Testis (tissue), 5 donors: ENCODE measurements at places on chromosomes 1 and 21. TPM values are rescaled to one million over a fixed set of nuclear protein-coding genes. Genes with fewer than 3 reads are reported as not detected.

Gene NTNG1
- 2.2 TPM for total RNA-seq

Gene TAS1R1
- total RNA-seq: 5.6 TPM

Gene MYBPH
- total RNA-seq: 0.16 TPM

DNA sequence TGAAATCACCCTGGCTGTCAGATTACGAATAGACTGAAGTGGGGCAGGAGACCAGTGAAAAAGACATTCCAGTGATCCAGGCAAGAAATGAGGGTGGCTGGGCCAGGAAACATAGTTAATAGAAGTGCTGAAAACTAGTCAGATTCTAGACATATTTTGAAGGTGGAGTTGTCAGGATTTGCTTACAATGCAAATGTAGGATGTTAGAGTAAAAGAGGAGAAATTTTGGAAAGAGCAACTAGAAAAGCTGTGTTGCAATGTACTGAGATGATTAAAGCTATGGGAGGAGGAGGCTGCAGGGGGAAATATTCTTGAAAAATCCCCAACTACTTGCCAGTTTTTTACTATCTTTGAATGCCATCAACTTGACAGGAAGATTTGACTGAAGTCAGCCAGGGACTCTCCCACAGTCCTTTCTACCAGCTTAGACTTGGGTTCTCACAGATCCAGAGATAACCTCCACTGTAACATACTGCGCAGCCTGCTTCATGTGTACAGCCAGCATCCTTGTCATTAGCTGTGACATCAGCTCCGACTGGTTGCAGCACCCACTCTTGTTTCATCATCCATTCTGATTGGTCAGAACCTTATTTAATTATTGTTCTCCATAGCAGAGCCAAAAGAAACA is 109.7 kb downstream of the TSEN15 start:
- no peaks in the 10 kb centered on the region for H3K36me3 ChIP-seq
- H3K4me3 ChIP-seq: no peak overlapping the region
- no peaks in the 10 kb centered on the region for H3K27me3 ChIP-seq
- no peaks in the 10 kb centered on the region for H3K4me1 ChIP-seq
- no peak for DNase-seq
- no peak overlapping the region for H3K27ac ChIP-seq

DNA sequence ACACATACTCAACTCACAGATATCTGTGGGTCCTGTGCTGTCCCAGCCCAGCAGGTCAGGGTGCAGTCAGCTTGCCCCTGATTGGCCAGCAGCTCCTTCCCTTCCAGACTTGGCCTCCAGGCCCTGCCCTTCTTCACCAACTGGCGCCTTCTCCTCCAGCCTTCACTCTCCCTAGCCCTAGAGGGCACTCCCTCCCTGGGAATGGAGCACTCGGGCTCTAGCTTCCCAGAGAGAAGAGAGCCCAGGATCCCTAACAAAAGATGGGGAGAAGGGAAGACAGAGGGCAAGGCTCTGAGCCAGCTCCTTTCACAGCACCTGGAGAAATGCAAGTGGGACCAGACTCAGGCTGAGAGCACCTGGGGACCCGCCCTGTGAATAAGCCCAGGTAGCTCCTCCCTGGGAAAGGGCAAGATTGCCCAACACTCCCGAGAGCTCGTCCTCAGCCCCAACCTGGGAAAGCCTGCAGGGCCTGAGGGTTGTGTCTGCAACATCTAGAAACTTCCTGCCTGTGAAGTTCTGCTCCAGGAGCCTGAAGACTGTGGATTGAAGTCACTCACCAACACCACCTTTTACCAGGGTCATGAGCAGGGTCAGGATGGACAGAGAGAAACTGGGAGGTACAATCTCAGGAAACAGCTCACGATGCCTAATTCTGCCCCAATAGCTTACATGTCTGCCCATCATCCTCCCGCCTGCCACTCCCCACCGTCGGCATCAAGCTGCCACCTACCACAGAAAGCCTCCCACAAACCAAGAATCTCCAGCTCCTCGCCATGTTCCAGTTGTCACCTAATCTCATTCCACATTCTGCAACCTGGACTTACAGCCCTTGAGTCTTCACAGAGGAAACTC is at the start of gene PGLYRP4:
PGLYRP4 (minus strand) TSS at position 331 of the 852 bp plus-strand sequence. CDS start 909 bp downstream, outside the sequence.
- no peaks in the 10 kb centered on the region for H3K27me3 ChIP-seq
- DNase-seq: no peak
- H3K27ac ChIP-seq: no peak within 1 kb of the TSS
- no peaks in the 10 kb centered on the region for H3K36me3 ChIP-seq
- H3K4me3 ChIP-seq: no peak within 1 kb of the TSS

- no peak overlapping the region for H3K27ac ChIP-seq
- no peak overlapping the region for H3K4me3 ChIP-seq
- no peaks in the 10 kb centered on the region for H3K36me3 ChIP-seq
- peak; percentile 14 for DNase-seq
These were observed 470.5 kb downstream of the LTN1 start for GRCh38 chr21:28522014-28522799.

GRCh38 chr21:29817450-29817849 is 122.3 kb downstream of the GRIK1 start:
- H3K36me3 ChIP-seq: no peaks in the 10 kb centered on the region
- no peak for DNase-seq
- no peak overlapping the region for H3K4me3 ChIP-seq
- H3K27ac ChIP-seq: no peak overlapping the region
- H3K27me3 ChIP-seq: no peaks in the 10 kb centered on the region

DNA sequence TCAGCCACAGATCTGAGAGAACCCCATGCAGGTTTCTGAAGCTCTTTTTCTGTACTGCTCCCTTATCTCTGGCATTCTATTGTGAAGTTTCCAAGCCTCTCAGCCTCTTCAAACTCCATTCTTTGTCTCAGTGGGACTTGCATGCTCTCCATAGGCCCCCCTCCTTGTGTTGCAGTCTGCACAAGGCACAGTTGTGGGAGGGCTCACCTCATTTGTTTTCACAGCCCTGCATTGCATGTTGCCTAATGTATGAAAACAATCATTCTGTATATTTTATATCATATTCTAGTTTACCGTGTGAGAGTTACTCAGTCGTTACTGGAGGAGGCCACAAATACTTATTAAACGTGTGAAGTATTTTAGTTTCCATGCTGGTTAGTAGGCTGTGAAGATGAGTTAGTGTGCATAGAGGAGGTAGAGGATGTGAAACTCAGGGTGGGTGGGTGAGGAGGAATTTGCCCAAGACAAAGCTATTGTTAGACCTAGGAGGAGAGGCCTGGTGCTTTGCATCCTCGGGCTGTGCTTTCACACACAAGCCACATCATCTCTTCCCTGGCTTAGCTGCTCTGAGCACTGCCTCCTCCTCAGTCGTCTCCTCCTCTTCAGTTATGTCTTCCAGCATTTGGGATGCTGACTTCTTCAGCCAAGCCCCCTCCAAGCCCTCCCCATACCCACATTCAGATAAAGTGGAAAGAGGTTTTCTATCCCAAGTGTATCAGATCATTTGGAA is 7.8 kb upstream of the CHI3L2 start:
- no peaks in the 10 kb centered on the region for H3K27me3 ChIP-seq
- no peaks in the 10 kb centered on the region for H3K36me3 ChIP-seq
- no peak overlapping the region for H3K4me3 ChIP-seq
- peaks cover 15% of the 10 kb centered on the region for H3K4me1 ChIP-seq

DNA sequence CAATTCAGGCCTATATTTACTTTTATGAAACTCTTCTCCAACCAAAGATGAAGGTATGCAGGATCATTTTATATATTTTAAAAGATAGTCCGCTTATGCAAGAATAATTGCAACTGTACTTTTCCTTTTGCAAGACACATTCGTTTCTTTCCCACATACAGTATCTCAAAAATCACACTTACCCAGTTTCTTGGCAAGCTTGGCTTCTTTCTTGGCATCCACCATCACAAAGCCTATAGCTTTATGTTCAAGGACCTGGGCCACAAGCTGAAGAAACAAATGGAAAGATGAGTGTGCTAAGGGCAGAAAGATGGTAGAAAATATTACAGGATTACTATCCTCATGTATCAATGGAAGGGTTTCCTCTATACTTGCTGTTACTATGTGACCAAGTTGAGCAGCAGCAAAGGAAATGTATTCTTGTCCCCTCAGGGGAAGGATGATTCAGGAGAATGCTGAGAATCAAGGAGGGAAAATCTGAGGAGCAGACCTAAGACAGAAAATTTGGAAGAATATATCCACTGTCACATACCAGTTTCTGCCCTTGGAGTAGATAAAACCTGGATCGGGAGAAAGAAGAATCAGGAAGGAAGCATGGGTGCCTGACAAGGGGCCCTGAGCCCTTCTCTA is 23.8 kb downstream of the CASQ2 start:
- H3K36me3 ChIP-seq: no peaks in the 10 kb centered on the region
- no peaks in the 10 kb centered on the region for H3K4me1 ChIP-seq
- H3K27ac ChIP-seq: no peak overlapping the region
- DNase-seq: no peak
- H3K27me3 ChIP-seq: no peaks in the 10 kb centered on the region

GRCh38 chr1:234975122-234975940 is 153.3 kb downstream of the TOMM20 start:
- H3K4me1 ChIP-seq: peaks cover 35% of the 10 kb centered on the region
- no peak for DNase-seq
- no peak overlapping the region for H3K4me3 ChIP-seq
- H3K27me3 ChIP-seq: no peaks in the 10 kb centered on the region
- no peaks in the 10 kb centered on the region for H3K36me3 ChIP-seq
